PC-3 (cell line): ENCODE measurements at places on chromosomes 11 and 22. TPM values are rescaled to one million over a fixed set of nuclear protein-coding genes. Genes with fewer than 3 reads are reported as not detected.
A peak's percentile ranks its signal among the peaks of the same experiment; 100 is the strongest.

- no peak for DNase-seq
Measured at GRCh38 chr11:72232260-72233055, 7.9 kb downstream of the INPPL1 start.

DNA sequence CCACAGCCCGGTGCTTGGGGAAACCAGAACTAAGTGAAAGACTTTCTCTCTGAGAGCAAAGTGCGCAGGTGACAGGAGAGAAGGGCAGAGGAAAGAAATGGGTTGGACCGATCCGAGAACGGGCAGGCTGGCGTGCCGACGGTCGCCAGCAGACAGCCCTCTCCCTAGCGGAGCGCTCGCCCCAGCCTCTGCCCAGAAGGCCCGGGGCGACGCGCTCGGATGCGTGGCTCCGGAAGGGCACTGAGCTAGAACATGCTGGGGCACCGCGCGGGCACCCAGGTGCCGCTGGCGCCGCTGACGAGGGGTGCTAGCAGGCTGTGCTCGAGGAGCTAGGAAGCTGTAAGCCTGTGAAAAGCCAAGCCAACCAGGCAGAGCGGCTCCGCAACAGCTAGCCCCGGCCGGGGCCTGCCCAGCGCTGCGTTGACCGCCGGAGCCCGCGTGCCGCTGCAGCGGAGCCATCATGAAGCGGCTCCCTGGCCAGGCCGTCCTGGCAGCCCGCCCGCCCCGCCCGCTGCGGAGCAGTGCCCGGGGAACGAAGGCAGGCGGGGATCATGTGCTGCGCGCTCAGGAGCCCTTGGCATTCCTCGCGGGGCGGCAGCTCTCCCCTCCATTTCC, 22.1 kb upstream of the RRAS2 start:
- DNase-seq, result peak; percentile 64

DNA sequence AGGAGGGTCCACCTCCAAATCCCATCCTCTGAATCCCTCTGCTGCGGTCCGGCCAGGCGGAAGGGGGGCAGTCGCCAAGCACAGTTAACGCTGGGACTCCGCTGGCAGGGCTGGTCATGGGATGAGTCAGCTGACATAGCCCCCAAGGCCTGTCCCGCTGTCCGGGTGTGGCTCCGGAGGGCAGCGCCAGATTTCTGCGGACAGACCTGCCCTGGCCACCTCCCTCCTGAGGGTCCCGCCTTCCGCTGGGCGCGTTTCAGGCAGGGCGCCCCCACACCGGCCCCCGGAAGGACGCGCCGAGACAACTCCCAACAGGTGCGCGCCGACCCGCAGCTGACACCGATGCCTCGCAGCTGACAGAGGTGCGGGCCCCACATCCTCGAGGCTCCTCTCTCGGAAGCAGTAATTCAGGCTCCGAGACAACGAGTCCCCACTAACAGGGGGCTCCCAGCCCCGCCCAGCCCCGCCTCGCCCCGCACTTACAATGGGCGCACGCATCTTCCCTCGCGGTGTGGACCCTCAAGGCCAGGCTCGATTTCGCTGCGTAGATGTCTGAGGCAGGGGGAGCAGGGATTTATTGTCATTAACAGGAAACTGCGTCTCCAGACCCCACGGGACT, 607 bp downstream of the PLAAT3 start:
- peak; percentile 34 for DNase-seq

DNA sequence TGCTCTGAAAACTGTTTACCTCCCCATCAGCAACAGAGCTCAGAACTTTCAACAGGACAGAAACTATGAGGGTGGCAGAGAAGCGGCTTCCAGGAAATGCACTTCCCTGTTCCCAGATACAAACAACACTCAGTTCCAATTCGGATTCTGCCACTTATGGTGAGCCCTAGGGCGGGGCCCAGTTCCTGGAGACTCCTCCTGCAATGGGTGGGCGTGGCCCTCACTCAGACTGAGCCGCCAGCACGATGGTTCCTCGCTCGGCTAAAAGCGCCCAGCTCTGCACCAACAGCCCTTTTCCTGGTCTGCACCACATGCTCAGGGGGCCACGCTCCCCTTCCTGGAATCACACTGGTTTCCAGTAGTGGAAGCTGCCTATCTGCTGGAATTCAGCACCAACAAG, 314.1 kb downstream of the CTTN start:
- no peak for DNase-seq

DNA sequence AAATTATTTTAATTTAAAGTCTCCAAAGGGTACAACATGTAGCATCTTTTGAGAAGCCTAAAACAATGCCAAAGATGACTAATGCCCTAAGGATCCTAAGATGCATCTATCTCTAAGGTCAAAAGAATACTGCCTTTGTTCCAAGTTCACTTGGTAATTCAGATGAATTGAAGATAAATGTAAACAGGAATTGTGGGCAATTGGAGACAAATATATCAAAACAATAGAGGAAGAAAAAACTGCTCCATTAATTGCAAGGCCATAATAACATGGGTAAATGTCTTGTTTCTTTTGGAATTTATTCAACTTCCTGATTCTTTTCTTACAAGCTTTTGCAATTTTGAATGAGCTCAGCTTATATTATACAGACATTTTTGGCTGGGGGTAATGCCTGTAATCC, 338.6 kb downstream of the TTC28 start:
- peak; percentile 4 for DNase-seq

DNA sequence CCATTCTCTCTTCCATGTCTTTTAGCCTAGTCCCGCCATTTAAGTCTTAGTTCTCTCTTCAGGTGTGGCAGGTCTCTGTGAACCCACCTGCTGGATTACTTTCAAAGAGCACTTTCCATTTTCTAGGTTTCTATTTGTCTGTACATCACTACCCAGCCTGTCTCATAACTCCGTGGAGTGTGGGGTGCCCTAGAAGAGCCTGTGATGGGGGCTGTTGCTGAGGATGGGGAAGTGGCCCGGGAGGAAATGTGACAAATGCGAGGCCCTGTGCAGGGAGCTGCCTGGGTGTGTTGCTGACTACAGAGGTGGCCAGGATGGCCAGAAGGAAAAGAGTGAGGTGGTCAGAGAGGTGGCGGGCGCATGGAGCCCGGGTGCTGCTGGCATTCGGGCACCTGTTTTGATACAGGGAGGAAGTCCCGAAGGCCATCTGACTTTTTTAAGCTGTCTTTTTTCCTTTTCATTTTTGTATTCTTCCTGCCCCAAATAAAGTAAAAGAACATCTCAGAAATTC, 10.7 kb downstream of the DGCR8 start:
- no peak for DNase-seq

GRCh38 chr11:128929468-128929867, 13.2 kb downstream of the TP53AIP1 start:
- DNase-seq, result no peak

DNA sequence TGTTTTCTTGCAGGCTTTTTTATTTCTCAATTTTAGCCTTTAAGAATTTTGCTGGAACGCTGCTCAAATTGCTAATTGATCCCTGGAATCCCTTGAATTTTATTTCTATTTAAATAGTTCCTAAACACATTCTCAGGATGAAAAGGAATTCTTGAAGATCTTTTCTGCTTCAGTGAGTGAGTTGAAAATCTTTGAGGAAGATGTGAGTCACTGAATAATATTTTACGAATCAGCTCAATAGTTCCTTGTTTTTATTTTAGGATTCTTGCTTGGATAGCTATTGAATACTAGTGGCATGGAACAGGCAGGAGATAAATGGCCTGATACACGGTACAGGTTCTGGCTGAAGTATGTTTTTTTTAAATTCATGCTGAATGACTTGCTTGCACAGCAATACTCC, 194.6 kb upstream of the CCDC90B start:
- no peak for DNase-seq

- no peak for DNase-seq
Measured at GRCh38 chr11:64267207-64267945, 16.0 kb downstream of the PLCB3 start.

DNA sequence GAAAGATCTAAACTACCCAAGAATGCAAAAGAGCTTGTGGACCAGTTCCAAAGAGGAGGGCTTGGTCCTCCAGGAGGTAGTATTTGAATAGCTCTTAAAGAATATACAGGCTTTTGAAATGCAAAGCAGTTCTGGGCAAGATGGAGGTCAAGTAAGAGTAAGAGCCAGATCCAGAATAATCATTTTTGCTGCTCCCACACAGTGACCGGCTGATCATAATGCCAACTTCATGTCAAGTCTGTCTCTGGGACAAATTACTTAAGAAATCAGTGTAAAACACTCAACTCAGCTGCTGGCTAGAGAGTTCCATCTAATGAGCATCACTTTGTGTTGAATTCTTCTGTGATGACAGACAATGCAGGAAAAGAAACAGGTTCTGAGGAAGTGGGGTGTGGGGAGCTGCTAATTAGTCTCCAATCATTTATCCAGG, 250.9 kb upstream of the NARS2 start:
- DNase-seq, result no peak

- no peak for DNase-seq
Measured at GRCh38 chr22:28245579-28246224, 326.6 kb upstream of the PITPNB start.

DNA sequence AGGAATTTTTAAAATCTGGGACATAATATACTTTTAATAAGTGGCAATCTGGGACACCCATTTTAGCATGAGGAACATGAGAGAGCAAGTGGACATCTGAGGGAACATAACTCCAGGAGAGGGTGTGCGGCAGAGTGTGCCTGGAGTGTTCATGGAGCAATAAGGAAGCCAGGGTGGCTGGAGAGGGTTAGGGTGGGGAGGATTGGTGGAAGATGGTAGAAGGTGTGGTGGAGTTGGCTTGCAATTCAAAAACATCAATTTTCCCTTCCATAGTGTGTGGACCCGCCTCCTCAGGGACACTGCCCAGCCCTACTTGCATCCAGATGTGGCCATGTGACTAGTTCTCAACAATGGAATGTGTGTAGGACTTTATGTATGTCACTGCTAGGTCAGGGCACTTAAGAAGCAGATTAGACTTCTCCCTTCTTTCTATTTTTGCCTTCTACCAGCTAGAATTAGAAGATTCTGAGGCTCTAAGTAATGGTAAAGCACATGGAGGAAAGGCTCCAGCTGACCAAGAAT, 4.4 kb upstream of the DENND5A start:
- no peak for DNase-seq

DNA sequence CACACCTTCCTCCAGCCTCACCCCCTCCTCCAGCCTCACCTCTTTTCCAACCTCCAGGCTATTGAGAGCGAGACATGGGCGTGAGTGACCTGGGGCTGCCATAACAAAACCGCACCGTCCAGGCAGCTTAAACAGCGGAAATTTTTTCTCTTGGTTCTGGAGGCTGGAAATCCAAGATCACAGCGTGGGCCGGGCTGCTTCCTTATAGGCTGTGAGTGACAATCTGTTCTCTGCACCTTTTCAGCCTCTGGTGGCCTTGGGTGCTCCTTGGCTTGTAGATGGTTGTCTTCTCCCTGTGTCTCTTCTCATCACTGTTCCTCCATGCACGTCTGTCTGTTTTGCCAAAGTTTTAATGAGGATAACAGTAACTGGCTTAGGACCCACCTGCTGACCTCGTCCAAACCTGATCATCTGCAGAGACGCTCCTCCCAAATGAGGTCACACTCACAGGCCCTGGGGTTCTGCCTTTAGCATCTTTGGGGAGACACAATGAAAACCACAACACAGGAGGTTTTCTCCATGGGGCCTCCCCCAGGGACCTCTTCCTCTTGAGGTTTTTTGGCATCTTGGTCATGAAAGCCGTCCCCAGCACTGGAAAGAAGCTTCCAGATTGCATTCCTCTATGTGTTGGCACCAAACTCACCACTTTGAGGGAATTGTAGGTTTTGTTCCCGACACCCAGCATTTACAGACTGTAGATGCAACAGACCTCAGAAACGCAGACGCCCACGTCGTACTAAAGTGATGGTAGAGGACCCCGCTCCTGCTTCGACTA, 878.1 kb downstream of the BRD1 start:
- DNase-seq, result no peak

DNA sequence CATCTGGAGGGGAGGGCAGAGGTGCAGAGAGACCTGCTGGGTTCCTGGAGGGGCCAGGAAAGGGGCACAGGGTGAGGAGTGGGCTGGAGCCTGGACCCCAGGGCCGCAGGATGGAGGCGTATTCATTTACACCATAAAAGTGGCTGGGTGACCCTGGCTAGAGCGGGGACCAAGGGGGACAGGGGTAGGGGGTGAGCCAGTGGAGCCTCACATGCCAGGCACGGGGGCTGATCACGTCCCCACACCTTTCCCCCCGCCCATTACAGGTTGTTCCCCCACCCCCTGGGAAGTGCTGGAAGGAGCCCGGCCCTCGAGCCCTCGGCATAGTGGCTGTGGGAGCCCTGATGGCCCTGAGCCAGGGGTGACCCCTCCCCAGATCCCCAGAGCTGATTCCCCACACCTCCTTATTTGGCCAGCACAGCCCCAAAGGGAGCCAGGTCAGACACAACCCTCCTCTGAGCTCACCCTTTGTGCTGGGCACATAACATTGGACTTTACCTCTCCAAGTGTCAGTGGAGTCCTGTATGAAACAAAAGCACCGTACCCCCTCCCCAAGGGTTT, 781 bp downstream of the TCIRG1 start:
- no peak for DNase-seq

DNA sequence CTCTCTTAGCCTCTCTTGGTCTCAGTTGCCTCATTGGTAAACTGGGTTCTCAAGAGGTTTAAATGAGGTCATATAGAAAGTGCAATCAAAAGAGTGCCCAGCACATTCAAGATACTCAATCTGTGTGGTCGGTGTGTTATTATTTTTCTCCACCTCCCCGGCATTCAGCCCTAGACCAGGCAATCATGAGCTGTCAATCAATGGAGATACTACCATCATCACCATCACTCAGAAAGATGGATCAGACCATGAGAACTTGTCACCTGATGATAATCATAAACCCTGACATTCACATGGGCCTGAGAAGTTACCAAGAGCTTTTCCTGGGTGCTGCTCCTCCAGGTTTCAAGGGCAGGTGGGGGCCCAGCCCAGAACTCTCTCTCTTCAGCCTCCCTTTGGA, 166.1 kb downstream of the MN1 start:
- DNase-seq, result no peak

DNA sequence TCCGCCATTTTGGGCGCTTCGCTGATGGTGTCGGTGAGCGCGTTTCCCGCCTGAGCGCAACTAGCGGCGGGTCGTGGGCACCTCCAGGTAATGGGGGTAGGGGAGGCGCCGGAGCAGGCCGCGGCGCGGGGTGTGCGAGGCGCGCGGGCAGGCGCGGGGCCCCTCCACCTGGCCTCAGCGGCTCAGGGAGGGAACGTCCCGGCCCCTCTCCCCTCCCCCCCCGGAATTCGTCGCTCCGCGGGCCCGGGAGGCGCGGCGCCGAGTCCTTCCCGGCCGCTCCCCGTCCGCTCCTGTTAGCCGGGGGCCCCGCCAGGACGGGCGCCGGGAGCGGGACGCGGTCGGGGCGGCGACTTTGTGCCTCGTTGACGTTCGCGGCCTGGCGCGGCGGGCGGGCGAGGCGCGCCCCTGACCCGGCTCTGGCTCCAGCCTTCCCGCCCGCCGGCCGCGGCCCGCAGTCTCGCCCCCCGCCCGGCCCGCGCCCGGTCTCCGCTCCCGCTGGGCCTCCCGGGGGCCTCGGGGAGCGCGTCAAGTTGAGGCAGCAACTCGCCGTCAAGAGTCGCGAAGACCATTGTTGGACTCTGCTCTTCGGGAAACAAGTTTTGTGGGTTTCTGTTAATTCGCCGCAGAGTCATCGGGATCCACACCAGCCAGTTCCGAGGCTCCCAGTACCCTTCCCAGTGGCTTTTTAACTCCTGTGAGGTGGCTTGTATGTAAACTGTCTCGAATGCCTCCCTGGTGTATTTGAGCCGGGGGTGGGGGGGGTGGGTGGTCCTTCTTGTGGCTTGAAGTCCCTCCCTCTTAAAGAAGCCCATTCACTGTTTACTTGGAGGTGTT, at the start of gene PPP6R3:
Gene PPP6R3 (plus strand): TSS at position 12 of the 834 bp plus-strand sequence. CDS start 76,913 bp downstream, outside the sequence.
- DNase-seq, result peak; percentile 47

Gene KRTAP5-1
- not detected in 2 replicates for total RNA-seq

Gene GNAZ
- total RNA-seq, result 14.4 and 17.6 TPM in 2 replicates

Gene PLAAT4
- total RNA-seq, result 5.4 and 5.6 TPM in 2 replicates

Gene GLB1L3
- total RNA-seq, result not detected in 2 replicates
